Activated T-helper 9 cell treated with anti-CD3 and anti-CD28 coated beads, Interleukin-2, amount 50 U/mL, for 16 hours (primary cell): ENCODE measurements at places on chromosomes 6 and 20.

GRCh38 chr6:65116326-65116725 is 590.7 kb downstream of the EYS start:
- DNase-seq = no peak

GRCh38 chr6:154606457-154606856 is 96.0 kb upstream of the CNKSR3 start:
- DNase-seq = peak; percentile 81

GRCh38 chr6:142953373-142954273 is 8.6 kb upstream of the HIVEP2 start:
- DNase-seq = no peak

DNA sequence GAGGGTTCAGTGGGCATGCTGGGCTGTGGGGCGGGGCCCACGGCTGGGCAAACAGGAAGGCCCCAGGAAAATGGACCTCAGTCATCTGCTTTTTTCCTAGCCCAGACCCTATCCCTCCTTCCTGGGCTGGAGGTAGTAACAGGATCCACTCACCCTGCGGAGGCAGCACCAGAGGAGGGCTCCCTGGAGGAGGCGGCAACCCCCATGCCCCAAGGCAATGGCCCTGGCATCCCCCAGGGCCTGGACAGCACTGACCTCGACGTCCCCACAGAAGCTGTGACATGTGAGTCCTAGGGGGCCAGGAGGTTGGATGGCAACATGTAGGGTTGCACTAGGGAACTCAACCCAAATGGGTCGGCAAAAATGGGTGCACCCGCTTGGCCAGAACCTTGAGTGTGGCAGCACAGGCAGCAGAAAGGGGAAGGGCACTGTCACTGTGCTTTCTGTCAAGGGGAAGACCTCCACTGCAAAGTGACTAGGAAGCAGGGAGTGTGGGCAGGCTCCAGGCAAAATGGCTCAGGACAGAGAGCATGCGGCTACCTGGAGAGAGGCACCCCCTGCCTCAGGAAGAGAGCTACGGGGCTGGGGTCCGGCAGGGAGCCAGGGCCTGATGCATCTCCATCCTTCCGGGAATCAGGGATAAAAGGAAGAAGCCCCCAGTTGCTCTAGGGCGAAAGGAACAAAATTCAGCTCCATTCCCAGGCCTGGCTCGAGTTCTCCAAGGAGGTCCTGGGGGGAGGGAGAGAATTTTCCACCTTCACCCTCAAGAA is 7.9 kb downstream of the MDFI start:
- no peak for DNase-seq

- no peak for DNase-seq
These were observed 625.0 kb upstream of the MAN1A1 start for GRCh38 chr6:119974430-119975159.

DNA sequence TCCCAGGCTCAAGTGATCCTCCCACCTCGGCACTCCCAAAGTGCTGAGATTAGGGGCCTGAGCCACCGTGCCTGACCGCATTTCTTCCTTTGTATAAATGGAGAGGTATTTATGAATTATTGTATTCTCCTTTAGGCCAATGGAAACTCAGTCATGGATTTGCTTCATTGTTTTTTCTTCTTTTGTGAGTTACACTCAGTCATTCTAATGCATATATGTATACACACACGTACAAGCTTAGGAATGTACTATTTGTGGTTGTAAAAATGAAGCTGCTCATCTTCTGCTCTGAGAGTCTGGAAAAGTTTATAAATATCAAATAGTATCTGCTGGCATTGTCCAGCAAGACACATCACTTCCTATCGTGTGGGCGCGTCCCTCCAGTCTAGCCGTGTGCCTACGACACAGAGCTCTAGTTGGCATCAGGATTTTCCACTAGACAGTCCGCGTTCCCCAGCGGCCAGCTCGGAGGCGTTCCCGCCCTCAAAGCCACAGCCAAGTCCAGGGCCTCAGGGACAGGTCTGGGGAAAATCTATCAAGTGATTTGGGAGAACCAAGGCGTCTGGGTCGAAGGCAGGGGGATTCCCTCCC is 215.2 kb downstream of the NFATC2 start:
- no peak for DNase-seq

DNA sequence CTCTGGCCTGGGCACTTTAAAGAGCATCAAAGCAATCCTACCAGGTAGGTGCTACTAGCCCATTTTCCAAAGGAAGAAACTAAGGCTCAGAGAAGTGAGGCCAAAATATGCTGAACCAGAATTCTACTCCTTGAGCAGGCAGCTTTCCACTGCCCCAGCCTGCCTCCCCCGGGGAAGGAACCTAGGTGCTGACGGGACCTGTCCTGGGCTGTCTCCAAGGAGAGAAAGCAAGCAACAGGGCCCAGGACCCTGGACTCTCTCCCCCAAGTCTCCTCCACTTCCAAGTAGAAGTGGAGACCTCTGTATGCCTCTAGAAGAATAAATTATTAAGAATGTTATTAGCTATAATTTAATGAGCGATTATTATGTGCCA is 159.5 kb downstream of the MRPL14 start:
- DNase-seq = no peak

- no peak for DNase-seq
These were observed 224.9 kb downstream of the IBTK start for GRCh38 chr6:82022614-82023129.

- no peak for DNase-seq
These were observed 6.9 kb upstream of the RRBP1 start for GRCh38 chr20:17688965-17689364.

DNA sequence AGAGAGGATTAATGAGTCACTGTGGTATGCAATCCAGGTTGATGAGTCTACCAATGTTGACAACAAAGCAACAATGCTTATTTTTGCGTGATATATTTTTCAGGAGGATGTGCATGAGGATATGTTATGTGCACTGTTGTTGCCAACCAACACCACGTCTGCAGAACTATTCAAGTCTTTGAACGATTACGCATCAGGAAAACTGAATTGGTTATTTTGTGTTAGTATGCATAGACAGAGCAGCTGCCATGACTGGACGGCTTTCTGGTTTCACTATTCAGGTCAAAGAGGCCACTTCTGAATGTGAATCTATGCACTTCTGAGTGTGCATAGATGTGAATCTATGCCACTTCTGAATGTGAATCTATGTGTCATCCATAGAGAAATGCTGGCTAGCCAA is 134.0 kb upstream of the GRIK2 start:
- DNase-seq = no peak

- DNase-seq = no peak
These were observed 11.5 kb downstream of the FOXC1 start for GRCh38 chr6:1621070-1621701.

DNA sequence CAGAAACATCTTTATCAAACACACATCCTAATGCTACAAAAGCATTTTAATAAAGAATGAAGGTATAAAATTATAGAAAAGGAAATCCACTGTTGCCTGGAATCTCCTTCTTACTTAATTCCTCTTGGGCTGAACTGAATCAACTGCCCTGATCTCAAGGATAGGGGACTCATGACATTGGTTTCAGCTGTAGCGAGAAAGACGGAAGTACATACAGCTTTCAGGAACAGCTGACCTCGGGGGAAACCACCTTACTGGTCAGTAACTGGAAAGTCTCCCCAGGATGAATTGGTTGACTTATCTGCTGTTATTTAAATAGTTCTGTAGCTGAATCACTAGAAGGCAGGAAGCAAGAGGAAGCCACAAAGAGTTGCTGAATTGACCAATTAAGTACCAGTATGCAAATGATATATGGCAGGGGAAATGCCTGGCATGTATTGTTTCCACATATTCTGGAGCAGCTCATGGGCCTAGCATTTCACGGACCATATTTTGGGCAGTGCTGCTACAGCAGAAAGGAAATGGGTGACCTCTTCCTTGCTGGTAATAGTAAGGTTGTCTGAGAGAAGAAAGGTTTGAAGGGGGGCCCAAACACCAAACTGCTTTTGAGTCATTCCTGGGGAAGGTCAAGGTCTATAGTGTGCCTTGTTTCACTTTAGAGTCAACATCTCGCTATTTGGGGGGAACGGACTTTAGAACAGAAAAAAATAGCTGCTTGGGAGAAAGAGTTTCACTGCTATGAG is 43.7 kb upstream of the MAP7 start:
- peak; percentile 5 for DNase-seq

GRCh38 chr6:151993364-151993763 is 185.9 kb downstream of the ESR1 start:
- DNase-seq = no peak

DNA sequence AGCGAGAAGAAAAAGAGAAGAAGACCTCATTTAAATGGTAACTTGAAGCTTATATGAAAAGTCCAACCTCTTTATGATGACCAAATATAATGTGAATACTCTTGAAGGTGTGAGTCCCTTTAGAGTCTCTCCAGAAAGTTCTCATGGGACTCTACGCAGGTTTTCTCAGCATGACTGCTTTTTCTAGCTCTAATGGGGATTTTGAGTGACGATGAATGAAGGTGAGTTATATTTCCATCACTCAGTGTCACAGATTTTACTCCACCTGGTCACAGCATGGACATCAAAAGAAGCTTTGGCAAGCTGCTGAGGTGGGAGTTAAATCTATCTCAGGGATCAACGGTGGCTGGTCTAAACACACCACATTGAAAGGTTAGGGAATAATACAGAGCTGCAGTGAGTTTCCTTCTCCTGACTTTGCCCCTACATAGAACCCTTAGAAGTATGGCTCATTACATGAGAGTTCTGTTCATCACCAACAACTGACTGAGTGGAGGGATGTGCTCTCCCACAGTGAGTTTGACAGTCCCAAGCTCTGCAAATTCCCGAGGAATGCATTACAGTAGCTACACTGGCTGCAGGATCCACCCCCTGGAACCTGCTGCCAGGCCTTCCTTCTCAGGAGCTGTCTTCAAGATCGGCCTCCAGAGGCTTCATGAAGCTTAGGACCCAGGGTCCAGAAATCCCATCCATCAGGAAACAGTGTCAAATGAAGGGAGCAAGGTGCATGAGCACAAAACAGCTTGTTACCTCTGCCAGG is 126.8 kb downstream of the FOXC1 start:
- no peak for DNase-seq

GRCh38 chr6:11064836-11065235 is 20.7 kb upstream of the ELOVL2 start:
- DNase-seq = no peak

DNA sequence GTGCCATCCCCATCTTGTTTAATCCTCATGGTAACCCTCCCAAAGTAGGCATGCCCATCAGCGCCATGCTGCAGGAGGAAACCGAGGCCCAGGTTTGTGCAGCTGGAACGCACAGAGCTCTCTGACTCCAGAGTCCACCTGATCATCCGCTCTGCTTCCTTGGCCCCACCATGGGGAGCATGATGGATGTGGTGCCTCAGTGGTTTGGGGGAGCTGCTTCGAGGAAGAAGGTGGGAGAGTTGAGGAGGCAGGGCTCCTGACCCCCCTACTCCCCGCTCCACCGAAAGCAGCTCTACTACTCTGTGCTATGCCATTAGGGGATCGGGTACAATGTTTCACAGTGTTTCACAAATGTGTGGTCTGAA is 52.2 kb downstream of the TGM2 start:
- DNase-seq = no peak

DNA sequence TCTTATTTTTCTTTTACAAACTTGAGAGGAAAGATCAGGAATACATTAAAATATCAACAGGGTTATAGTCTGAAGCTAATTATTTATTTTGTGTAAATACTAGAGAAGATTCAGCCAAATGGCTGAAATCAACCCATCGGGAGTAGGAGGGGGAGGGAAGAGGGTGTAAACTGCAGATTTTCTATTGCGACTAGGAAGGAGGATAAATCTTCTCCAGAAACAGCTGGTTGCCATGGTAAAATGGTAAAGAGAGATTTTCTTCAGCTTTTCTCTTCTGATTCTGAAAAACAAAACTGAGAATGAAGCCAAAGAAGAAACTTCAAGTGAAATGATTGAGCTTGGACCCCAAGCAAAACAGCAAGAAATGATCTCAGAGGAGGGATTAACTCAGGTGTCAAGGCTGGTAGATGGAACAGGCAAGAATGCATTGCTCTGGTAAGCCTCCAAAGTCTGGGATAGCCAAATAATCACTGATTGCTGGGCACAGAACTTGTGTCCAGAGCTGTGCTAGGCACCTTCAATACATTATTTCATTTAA is 193.5 kb upstream of the SPTLC3 start:
- no peak for DNase-seq

DNA sequence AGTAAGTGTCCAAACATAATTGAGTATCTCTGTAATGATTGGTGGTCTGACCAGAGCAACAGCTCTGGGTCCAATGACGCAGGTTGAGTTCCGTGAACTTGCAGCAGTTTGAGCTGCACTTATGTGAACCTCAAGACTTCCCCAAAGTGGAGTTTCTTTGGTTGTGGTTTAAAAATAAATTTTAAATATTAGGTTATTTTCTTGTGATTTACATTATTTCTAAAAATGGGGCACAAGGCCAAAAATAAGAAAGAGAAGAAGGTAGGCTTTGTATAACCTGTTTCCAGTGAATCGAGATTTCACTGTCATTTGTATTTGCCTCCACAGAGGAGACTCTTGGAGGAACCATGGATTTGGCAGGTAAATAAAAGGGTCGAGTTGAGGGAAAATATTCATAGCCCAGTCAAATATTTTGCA is 166.4 kb upstream of the ZNF217 start:
- DNase-seq = no peak

- DNase-seq = no peak
These were observed 48.0 kb downstream of the MCHR2 start for GRCh38 chr6:99946005-99946404.

DNA sequence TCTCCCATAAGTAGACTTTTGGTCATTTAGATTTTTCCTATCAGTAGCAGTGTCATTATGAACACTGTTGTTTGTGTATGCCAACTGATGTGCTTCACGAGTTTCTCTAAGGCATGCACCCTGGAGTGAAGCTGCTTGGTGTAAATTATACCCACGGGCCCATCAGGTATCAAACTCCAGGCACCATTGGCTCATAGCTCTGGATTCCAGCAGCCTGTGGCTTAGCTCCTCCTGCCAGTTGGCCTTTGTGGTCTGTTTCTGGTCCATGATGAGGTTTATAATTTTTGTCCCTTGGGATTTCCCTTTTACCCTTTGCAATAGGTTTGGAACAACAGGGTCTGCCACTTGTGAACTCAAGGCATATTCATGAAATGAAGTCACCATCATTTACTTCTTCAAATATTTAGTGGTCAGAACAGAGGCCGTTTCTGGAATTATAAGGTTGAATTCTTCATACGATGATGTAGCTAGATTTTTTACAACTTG is 350.5 kb downstream of the PRL start:
- DNase-seq = no peak

- peak; percentile 52 for DNase-seq
These were observed at the start of gene NECAB3 for GRCh38 chr20:33674294-33675135. Gene NECAB3 (minus strand): TSS chr20:33674428. CDS start chr20:33674352, 76 bp downstream.

- no peak for DNase-seq
These were observed 208.2 kb downstream of the THBS2 start for GRCh38 chr6:169045486-169045885.

DNA sequence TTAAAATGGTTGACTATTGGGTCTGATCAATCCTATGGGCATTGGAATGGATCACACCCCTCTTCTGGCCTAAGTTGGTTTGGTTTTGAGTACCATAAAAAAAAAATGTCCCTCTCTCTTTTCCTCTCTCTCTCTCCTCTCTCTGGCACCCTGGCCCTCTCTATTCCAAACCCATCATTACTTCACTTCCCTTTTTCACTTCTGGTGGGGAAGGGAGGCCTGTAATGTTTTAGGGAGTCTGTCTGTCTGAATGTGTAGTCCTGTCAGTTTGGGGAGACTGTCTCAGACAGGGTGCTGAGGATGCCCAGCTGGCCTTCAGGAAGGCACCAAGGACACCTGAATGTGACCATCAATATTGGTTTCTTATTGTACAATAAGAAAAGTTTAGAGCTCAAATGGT is 165.8 kb downstream of the CD24 start:
- no peak for DNase-seq
